ENCODE measurements at places on chromosomes 1 and 21.

- DNase-seq = peak; percentile 45
These were observed 888 bp upstream of the SNRPE start for GRCh38 chr1:203860396-203861025.

DNA sequence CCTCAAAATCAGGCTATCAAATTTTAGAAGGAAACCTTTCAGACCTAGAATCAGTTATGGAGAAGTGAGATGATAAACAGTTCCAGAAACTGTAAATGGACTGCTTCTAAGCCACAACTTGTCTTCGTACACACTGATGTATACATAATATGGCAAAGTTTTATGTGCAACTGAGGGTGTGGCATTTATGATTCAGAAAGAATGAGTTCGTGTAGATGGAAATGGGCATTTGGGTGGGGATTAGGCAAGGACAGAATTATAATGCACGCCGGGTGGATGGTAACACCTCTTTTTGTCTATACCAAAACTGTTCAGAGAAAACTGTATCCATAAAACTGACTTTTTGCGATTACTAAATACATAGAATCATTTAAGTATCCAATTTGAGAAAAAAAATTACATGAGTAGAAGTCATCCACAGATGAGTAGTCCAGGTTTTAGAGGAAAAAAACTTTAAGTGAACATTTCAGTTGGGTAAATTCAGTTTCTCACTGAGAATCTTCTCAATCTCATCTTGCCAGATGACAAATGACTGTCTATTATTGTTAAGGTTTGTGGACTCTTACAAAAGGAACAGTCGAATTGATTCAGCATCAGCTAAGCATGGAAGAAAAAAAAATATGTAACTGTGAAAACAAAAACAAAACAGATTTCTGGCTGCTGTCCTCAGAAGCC is 22.5 kb downstream of the ERRFI1 start:
- DNase-seq = no peak

GRCh38 chr21:37878946-37879660 is 37.2 kb downstream of the KCNJ6 start:
- DNase-seq = peak; percentile 43

DNA sequence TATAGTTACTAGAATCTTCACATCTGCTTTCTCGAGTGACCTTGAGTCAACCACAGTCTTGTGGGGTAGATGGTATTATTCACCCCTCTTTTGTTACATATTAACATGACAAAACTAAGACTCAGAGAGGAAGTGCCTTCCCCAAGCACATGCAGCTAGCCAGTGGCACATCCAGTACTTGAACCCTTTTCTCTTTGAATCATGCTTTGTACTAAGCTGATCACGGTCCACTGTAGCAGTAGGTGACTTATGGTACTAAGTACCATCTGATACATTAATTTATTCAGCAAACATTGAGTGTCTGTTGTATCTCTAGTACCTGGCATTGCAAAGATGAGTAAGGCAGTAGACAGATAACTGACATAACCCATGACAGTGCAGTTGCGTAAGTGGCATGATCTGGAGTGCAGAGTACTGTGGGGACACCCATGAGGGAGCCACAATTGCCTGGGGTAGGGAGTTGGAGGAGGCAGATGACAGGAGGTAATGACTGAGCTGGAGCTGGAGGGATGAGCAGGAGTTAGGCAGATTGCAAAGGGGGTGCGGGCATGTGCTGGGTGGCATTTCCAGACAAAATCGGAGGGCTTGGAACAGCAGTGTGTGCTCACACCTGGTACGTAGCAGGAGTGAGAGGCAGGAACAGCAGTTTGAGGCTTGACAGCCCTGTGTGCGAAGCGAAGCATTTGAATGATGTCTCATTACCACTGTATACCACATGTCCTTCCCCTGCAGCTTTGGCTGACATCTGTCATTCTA is 29.8 kb downstream of the UCK2 start:
- DNase-seq = no peak

- no peak for DNase-seq
These were observed 538.5 kb downstream of the KIF26B start for GRCh38 chr1:245693116-245693793.

- DNase-seq = no peak
These were observed 5.6 kb downstream of the KIFAP3 start for GRCh38 chr1:170068923-170069322.

DNA sequence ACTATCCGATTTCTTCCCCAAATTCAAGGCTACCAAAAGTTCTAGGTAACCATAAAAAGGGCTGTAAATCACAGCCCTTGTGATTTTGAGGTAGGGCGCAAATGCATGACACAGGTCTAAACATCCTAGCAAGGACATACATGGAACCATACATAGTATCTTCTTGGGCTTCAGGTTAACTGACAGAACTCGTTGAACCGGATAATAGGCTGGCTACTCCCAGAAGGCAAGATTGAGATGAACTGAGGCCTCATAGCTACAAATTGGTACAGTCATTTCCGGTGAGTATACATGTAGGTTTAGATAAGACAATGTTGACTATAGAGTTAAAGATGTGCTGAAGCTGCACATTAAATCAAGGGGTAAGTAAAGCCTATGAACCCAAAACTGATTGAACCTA is 27.3 kb upstream of the TP53BP2 start:
- DNase-seq = no peak

DNA sequence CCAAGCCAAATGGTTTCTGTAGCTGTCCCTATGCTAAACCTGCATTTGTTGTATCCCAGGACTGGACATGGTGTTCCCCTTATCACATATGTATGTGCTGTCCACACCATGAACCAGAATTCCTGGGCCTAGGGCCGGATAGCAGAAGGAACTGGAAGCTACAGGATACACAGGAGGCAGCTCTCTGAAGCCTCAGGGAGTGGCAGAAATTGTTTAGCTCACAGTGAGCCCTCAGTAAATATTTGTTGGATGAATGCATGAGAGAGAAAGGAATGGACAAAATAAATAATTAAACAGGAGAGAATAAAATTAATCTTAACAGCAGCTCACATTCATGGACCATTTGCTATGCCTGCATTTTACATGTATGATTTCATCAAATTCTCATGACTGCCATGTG is 2.1 kb downstream of the NIPAL3 start:
- no peak for DNase-seq

DNA sequence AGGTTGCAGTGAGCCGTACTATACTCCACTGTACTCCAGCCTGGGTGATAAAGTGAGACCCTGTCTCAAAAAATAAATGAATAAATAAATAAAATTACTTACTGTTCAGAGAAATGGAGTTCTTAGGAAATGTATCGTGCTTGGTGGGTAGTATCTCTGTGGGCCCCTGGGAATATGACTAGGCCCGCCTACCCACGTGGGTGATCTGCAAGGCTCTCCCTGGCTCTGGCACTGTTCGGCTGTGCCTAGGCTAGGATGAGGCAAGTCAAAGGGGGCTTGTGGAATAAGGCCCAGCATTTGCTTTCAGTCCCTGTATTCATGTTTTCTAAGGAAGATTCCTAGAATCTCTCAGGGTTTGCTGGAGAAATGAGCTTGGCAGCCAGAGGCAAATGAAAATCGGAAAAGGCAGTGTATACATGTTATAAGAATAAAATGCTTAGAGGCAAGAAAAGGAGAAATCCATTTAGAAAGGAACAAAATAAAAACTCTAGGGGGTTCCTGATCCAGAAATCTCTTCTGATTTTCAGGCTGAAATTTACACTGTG is 4.5 kb upstream of the CSRP1 start:
- DNase-seq = no peak

- DNase-seq = no peak
These were observed 43.2 kb upstream of the TMEM51 start for GRCh38 chr1:15110128-15110866.

DNA sequence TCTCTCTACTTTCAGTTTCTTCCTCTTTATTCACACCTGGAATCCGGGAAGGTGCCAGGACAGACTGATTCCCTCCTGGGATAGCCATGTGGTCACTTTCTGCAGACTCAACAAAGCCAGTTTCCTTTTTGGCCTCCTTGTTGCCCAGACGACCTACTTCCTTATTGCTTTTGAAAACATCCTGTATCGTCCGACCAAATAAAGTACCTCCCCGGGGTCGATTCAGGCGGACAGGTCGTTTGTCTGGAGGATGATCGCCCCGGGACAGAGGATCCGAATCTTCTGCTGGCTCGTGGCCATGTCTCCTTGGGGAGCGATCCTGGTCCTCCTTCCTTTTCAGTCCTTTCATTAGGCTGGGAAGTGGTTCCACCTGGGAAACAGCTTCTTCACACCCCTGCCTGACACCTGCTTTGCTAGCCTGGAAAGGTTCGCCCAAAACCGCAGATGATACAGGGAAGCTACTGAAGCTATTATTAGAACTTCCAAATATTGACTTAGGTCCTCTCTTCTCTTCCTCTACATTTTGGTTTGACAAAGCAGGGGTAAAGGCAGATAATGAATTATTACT is 1.2 kb downstream of the MCM3AP start:
- DNase-seq = no peak

- DNase-seq = no peak
These were observed 35.8 kb downstream of the NDUFS5 start for GRCh38 chr1:39061951-39062350.

DNA sequence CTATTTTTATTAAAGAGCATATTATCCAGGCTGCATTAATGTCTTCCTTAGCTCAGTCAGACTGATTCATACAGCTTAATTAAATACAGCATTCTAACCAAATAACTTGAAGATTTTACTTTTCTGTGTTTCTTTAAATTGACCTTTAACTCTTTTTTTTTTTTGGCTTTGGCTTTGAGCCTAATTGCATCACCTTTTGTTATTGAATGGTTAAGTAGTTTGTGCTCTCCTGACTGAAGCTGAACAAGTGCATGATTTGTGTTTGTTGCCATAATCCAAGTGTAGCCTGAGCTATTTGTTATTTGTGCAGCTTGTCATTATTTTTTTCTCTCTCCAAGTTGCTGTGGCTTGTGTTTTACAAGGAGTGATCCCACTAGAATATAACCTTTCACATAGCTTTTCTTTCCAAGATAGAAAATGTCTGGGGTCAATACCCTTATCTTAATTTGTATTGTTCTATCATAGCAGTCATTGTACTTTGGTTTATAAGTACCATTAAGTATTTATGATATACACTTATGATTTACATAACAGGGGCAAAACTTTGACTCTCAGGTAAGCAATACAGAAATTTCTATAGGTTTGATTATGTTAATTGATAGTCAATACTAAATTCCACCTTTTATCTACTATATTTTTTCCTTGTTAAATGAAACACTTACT is 31.6 kb downstream of the CDC14A start:
- no peak for DNase-seq

- DNase-seq = peak; percentile 24
These were observed 95.6 kb upstream of the KCNK1 start for GRCh38 chr1:233518344-233518743.

GRCh38 chr21:18764720-18765119 is 361.1 kb upstream of the TMPRSS15 start:
- DNase-seq = no peak

DNA sequence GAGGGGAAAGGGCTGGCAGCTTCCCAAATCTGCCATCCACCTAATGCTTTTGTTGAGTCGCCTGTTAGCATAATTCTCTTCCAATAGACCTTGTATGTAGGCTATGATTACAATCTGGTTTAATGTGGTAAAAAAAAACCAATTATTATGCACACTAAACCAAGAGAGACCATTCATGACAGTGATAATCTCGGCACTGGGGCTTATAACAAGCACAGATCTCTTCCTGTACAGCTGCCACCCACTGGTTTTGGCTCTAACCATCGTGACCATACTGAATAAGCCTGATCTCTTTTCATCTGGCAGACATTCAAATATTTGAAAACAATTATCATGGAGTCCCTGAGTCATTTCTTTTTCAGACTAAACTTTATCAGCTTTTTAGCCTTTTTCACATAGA is 12.0 kb upstream of the SYT14 start:
- DNase-seq = peak; percentile 63

- DNase-seq = no peak
These were observed 59.8 kb upstream of the HAO2 start for GRCh38 chr1:119308806-119309205.

GRCh38 chr1:172112576-172112975 is 271.3 kb downstream of the DNM3 start:
- DNase-seq = no peak

GRCh38 chr1:199163670-199164069 is 524.8 kb downstream of the PTPRC start:
- DNase-seq = no peak

GRCh38 chr1:154583773-154584172 is 16.2 kb downstream of the CHRNB2 start:
- DNase-seq = no peak

DNA sequence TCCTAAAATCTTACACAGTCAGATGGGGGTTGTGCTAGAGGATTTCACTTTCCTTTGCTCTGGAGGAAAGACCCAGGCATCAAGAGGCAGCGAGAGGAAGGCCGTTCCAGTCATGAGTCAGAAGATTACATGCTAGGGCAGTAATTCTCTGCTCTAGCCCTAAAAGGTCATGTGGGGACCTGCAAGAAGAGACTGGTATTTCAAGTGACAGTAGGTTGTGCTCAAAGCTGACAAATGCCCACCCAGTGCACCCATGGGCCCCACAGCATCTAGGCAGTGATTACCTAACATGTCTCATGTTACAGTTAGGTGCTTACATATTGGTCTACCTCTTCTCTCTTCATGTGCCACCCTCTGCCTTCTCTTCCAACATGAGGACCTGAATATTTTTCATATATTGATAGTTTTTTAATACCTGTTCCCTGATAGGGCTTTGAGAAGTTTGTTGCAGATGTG is 99.7 kb upstream of the BEND5 start:
- peak; percentile 20 for DNase-seq

DNA sequence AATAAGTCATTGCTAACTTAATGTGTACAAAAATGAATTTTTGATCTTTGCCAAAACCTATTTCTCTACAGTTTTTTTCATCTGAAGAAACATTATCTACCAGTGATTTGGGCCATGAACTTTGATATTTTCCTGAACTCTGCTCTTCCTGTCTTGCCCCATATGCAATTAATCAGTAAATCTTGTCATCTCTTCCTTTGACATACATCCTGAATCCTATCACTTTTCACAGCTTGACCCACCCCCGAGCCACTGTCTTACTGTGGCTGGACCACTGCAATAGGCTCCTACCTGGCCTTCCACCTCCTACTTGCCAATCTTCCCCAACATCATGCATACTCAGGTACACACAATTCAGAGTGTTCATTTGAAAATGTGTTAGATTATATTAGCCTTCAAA is 46.4 kb downstream of the RGS13 start:
- no peak for DNase-seq

DNA sequence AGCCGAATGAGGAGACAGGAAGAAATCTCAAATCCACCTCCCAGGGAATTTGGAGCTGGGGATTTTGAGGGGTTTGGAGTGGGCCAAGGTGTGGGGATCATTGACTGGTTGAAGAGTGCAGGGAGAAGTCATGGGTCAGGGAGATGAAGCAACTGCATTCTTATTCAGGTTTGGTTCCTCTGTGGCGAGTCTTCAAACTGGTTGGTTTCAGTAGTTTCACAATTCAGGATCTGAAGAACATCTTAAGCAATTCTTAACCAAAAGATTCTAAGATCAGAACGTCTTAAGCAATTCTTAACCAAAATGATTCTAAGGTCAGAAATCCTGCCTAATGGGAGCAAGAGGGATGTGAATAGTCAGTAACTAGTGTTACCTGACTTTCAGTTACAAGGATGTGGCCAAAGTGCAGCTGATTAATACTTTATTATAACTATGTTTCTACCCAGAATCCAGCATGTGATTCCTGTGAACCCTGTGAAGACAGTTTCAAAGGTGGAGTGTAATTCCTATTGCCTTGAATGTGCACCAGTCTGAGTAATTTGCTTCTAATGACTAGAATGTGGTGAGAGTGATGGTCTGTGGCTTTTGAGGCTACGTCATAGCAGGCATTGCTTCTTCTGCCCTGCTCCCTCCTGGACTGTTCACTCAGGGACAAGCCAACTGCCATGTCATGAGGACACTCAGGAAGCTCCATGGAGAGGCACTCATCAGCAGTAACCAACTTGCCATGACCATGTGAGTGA is 61.2 kb downstream of the OLFML3 start:
- no peak for DNase-seq
